ENCODE measurements at places on chromosomes 16 and 17. TPM values are rescaled to one million over a fixed set of nuclear protein-coding genes. Genes with fewer than 3 reads are reported as not detected.

CRYBA1 gene
- total RNA-seq = not detected

LRRC59 gene
- total RNA-seq = 44.6 TPM

DECR2 gene
- 7.2 TPM for total RNA-seq

TOB1 gene
- 46.7 TPM for total RNA-seq

KRTAP4-6 gene
- 4.0 TPM for total RNA-seq

RRN3 gene
- total RNA-seq = 31.5 TPM

INTS2 gene
- total RNA-seq = 18.0 TPM

TMEM114 gene
- total RNA-seq = not detected

DNAI2 gene
- total RNA-seq = not detected

GRIN2A gene
- 0.10 TPM for total RNA-seq

ST6GALNAC1 gene
- total RNA-seq = not detected

ODAD4 gene
- 0.89 TPM for total RNA-seq

LDHD gene
- total RNA-seq = 7.5 TPM

ADAP2 gene
- 10.1 TPM for total RNA-seq

HEXD gene
- 14.8 TPM for total RNA-seq

C16orf92 gene
- total RNA-seq = not detected

CYLD gene
- total RNA-seq = 42.5 TPM

B3GNT9 gene
- 14.8 TPM for total RNA-seq

SULT1A1 gene
- 12.0 TPM for total RNA-seq

BCL7C gene
- total RNA-seq = 20.7 TPM

PRSS36 gene
- total RNA-seq = 0.99 TPM

C17orf78 gene
- total RNA-seq = not detected

PPL gene
- total RNA-seq = 69.8 TPM

AXIN2 gene
- 29.9 TPM for total RNA-seq

ZSCAN10 gene
- total RNA-seq = not detected

BAIAP3 gene
- 1.2 TPM for total RNA-seq

AIPL1 gene
- 0.10 TPM for total RNA-seq

PRSS33 gene
- not detected for total RNA-seq

C1QL1 gene
- total RNA-seq = 0.20 TPM

KRT20 gene
- total RNA-seq = 0.39 TPM

IQCK gene
- 11.4 TPM for total RNA-seq

MYO15A gene
- total RNA-seq = 0.59 TPM

ITGAL gene
- 6.1 TPM for total RNA-seq

TRPV2 gene
- total RNA-seq = 5.2 TPM

TM4SF5 gene
- not detected for total RNA-seq

KRT39 gene
- total RNA-seq = 6.4 TPM

CTRB1 gene
- total RNA-seq = not detected

ST6GALNAC2 gene
- 28.0 TPM for total RNA-seq

PRAC2 gene
- total RNA-seq = not detected

KRT9 gene
- 0.79 TPM for total RNA-seq

LRRC46 gene
- total RNA-seq = 0.10 TPM

TPSG1 gene
- not detected for total RNA-seq

MPO gene
- total RNA-seq = 51.1 TPM

CTRL gene
- total RNA-seq = 0.49 TPM

C17orf107 gene
- total RNA-seq = 6.0 TPM

Measured in skin of body (tissue), 3 donors.